ENCODE measurements at places on chromosomes 16 and 17.

GRCh38 chr17:64348666-64349065 lies 42.0 kb downstream of the PECAM1 start:
- no peak for DNase-seq

DNA sequence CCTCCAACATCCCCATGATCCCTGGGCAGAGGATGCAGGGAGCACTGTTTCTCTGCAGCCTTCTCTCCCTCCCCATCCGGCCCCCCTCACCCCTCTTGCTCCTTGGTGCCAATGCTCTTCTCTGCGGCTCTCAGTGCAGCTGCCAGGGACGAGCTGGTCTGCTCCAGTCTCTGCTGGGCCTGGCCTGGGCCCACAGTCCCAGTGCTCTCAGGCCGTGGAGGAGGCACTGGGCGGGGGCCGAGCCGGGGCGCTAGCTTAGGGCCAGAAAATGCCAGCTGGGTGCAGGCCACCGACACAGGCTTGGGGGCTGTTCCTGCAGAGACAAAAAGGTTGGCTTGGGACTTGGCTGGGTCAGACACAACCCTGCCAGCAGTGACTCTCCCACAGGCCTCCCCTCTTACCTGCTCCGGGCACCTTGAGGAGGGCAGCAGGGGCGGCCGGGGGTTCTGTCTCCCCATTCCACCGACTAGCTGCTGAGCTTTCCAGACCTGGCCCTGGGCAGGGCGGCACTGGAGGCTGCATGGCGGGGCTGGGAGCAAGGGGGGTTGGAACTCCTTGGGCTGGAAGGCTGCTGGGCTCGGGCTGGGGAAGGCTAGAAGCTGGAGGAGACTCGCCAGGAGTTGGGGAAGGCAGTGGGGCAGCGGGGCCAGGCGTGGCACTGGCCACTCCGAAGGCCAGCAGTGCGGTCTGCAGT lies 13.8 kb downstream of the CASKIN2 start:
- DNase-seq = no peak

- DNase-seq = no peak
These were observed 12.3 kb downstream of the CDH1 start for GRCh38 chr16:68749432-68749831.

DNA sequence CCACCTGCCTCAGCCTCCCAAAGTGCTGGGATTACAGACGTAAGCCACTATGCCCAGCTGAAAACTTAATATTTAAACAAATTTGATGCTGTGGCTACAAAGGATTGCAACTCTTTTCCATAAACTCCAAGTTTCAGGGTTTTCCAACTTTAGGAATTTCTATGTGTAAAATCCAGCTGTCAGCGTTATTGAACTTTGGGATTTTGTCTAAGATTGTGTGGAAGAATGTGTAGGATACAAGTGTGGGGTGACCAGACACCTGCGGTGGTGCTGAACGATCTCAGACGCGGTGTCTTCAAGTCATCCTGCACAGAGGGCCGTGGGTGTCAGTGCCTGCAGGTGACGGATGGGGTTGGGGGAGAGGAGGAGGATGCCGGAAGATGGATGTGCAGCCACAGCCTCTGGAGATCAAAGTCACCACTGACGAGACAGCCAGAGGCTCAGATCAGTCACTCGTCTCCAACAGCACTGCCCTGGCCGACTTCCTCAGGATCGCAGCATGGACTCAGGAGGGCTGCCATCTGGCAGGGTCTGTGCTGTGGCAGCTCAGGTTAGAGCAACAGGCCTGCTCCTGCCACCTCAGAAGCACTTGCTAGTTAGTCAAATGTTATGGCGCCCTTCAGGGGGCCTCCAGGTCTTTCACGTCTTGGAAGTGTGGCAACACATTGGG lies 13.0 kb downstream of the ACSF3 start:
- no peak for DNase-seq

DNA sequence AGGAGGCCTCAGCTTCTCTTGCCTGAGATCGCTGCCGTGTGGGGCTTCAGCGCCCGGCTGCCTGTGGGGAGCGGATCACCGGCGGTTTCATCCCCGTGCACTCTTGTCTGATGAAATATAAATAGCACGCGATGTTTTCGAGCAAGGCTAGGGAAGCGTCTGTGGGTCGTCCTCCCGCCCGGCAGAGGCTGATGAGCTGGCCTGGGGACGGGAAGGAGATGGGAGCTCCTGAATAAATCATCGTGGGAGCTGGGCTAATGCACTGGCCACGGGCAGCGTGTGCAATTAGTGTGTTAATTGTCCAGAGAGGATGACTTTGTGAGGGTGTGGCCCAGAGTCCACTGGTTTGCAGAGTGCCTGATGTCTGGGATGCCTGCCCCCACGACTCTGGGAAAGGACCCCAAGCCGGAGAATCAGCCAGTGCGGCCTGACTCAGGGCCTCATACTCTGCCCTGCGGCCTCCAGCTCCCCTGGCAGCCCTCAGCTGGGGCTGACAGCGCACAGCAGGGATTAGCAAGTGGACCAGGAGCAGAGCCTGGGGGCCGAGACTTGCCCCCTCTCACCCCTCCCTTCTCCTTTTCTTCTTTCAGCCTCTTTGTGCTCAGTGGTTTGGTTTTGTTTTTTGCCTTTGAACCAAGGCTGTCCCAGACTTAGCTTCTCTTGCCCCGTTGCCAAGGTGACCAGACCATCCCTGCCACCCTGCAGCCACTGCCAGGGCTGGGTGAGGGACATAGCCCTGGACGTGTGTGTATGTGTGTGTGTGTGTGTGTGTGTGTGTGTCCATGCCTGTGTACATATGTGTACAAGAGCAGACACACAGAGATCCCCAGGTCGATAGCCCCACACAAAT lies 21.4 kb downstream of the KCNJ12 start:
- DNase-seq = no peak

GRCh38 chr17:50308666-50309065 lies 34.4 kb downstream of the TMEM92 start:
- no peak for DNase-seq

DNA sequence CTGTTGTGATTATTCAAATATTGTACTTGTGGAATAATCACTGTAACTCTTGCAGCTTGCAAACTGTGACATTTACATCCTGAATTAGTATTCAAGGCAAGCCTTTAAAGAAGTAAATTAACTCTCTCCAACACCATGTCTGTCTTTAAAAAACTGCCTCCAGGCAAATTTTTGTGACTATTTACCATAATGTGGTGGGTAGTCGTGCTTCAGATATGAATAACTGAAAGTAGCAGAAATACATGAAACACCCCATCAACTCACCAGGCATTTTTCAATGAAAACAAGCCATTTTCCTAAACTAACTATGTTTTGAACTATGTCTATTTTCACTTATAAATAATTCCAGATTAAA lies 217.4 kb upstream of the PSMD7 start:
- no peak for DNase-seq

- no peak for DNase-seq
These were observed 4.0 kb upstream of the NAE1 start for GRCh38 chr16:66834746-66835145.

DNA sequence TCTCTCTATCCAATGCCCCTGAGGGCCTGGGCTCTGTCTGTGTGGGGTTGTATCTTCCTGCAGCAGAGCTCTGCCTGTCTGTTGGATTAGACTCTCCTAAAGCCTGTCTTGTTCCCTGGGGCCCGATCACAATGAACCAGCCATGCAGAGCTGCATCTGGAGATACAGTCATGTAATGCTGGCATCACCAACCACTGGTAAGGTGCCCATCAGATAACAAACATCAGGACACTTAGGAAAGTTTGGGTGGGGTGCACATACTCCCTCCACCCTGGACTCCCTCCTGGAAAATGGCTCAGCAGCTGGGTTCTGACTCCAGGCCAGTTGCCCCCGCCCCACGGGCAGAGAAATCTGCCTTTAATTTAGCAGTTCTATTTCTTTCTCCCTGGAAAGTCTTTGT lies 61.3 kb upstream of the BRD7 start:
- no peak for DNase-seq

GRCh38 chr17:27976331-27976730 lies 66.1 kb upstream of the NLK start:
- DNase-seq = no peak

- DNase-seq = no peak
These were observed 277.5 kb upstream of the MYOCD start for GRCh38 chr17:12388226-12388625.

Data from activated naive CD8-positive, alpha-beta T cell treated with anti-CD3 and anti-CD28 coated beads, Interleukin-2, amount 50 U/mL, for 16 hours (primary cell).